ENCODE measurements at places on chromosomes 3 and 15.
A peak's percentile ranks its signal among the peaks of the same experiment; 100 is the strongest.

DNA sequence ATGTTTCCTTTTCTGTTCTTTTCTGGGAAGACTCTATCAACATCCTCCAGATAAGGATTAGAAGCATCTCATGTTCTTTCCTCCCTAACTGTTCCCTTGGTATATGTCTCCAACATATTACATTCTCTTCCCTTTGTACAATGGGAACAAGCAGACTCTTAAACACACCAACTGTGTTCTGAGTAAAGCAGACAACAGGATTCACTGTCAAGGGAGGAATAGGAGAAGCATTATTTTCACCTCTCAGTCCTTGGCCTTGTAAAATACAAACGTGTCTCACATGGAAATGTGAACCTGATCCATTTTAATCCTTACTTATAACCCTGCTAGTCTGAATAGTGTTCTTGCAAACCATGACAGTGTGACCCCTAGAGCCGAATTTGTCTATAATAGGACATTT lies 19.6 kb downstream of the GYG1 start:
- no peak for DNase-seq

DNA sequence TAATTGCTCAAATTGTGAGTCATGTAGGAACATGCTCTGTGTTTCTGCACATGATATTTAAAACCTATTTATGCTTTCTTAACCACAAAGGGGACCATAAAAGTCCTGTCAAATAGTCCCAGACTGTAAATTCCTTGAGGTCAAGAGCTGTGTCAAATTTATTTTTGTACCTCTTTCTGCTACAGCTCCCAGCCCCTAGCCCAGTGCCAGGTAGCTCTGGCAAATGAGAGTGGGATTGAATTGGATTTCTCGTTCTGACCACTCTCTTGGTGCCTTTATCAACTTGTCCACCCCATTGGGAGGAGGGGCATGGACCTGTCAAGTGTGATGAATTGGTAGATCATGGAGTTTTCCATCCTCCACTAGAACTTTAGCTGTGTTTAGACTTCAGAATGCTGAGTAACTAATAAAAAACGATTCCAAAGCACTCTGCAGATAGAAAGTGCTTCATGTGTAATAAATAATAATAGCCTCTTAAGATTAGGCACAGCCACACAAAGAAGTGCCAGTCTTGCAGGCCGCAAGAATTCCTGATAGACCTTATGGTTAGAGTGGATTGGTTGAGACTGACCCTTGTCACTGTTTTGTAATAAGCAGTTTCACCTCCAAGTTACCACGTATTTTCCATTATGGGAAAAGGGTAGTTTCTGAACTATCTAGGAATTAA lies 120.4 kb downstream of the LPP start:
- DNase-seq = no peak

- no peak for DNase-seq
Measured at GRCh38 chr3:116153174-116153573, 292.1 kb downstream of the LSAMP start.

DNA sequence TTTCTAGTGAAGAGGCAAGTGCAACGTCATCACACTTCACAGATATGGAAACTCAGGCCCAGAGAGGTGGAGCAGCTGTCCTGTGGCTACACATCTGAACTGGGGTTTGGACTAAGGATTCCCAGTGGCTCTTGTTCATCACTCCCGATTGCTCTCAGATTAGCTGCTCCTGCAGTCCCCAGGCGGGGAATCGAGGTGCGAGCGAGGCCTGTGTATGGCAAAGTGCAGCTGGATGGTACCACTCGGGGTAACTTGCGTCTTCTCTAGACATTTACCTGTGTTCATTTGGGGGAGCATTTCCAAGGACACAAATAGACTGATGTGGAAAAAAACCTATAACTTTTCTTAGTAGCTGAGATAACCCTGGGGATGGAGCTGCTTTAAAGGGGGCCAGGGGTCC lies 45.9 kb upstream of the TRPM1 start:
- no peak for DNase-seq

DNA sequence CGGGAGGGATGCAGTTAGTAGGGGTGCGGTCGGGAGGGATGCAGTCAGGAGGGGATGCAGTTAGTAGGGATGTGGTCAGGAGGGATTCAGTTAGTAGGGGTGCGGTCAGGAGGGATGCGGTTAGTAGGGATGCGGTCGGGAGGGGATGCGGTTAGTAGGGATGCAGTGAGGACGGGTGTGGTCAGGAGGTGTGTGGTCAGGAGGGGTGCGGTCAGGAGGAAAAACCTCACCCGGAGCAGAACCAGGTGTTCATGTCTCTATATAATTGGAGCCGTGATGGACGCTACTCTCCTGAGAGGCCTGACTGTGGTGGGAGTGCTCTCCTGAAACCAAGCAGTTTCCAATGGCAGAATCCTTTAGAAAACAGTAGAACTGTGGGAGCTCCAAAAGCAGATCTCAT lies 95.8 kb downstream of the BDH1 start:
- no peak for DNase-seq

DNA sequence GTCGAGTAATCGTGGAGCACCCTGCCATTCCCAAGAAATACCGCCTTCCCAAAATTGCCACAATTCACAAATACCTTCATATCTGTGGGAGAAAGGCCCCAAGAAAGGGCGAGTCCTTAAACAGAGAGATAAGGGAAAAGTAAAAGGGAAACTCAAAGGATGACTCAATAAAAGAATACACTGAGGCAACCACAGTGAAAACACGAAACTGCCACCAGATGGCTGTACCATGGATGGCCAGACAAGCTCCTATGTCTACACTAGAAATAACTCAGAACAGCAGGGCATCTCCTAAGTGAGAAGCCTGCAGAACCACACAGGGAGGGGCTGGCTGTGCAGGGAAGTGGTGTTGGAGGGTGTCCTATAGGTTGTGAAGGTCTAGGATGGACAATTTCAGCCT lies 25.0 kb downstream of the SRGAP3 start:
- peak; percentile 25 for DNase-seq

DNA sequence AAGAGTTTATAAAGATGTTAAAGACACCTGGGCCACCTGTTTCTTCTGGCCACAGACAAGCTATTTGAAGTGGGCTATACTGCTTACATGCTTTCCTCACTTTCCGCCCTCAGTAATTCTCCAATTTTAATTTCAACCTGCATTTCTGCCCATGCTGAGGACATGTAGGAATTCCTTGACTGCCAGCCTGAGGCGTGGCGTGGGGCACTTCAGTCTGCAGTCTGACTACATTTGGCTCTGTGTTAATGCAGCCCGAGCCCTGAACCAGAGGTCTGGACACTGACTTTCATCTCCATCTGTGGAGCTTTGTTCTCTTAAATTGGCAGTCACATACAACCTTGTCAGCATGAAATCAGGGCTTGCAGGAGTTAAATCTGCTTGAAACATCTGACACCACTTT lies 8.5 kb downstream of the UQCC5 start:
- DNase-seq = peak; percentile 34

DNA sequence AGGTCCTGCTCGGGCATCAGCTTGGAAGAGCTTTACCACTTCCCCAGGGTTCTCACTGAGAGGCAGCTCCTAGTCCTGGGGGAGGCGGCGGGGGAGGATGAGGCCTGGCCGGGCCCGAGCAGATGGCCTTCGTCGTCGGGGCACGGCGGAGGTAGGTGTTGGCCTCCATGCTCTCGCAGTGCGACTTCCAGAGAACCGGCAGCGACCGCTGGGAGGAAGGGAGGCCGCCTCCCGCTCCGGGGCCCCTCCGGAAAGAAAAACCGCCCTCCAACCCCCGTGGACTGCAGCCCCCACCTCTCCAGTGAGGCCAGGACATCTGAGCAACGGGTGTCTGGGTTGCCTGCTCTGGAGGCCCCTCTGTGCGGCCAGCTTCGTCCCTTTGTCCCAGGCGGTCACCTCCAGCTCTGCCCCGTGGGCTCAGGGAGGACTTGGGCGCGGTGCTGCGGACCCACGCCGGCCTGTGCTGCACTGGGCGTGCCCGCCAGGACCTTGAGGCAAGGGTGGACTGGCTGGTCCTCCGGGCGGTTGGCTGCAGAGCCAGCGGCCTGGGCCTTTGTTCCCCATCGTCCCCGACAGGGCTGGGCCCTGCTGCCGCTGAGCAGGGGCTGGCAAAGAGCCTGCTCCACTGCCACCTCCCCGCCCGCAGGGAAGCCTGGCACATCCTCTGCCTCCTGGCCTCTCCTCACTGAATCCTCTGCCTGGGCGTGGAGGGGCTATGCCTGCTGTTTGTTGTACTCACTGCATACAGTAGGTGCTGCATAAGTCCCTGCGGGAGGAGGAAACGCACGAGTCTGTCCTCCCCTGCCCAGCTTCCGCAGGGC lies 13.6 kb upstream of the GP9 start:
- no peak for DNase-seq

GRCh38 chr15:38733331-38733730 lies 168.7 kb upstream of the RASGRP1 start:
- DNase-seq = no peak

DNA sequence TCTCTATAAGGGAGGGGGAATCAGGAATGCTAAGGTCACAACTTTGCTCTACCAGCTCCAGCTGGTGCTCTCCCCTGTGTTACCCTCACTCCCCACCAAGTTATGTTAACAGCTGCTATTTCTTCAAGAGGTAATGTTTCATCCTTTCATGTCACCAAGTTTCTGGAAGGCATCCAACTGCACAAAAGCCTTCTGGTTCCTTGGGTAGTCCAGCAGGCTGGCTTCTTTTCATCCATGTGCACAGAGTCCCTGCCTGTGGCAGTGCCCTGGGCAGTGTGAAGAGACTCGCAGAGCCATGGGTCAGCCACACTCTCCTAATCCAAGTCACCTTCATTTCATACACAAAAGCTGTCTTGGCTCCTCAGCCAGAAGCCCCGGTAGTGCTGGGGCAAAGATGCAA lies 737.5 kb upstream of the LMCD1 start:
- peak; percentile 95 for DNase-seq

DNA sequence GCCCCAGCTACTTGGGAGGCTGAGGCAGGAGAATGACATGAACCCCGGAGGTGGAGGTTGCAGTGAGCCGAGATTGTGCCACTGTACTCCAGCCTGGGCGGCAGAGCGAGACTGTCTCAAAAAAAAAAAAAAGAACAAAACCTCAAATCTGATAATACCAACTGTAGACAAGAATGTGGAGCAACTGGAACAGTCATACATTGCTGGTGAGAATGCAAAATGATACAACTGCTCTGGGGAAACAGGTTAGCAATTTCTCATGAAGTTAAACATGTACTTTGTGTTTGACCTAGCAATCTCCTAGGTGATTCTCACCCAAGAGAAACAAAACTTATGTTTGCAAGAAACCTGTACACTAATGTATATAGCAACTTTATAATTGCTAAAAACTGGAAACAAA lies 4.4 kb upstream of the VHL start:
- no peak for DNase-seq

DNA sequence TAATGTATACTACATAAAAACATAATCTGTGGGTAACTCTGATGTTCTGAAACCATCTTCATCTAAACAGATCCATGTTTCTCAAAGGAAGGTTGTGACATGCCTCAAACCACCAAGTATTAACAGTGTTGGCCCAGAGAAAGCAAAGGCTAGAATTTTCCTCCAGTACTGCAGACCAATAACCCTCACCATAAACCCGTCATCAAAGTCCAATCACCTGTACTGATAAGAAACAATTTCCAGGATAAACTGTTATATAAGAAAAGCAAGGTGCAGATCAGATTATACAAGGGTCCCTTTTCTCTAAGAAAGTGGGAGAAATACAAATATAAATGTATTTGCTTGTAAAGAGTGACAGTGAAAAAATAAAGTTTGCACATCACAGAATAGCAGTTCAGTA lies 32.3 kb downstream of the TBC1D2B start:
- DNase-seq = no peak

- no peak for DNase-seq
Measured at GRCh38 chr3:156609546-156609945, 54.6 kb upstream of the SSR3 start.

DNA sequence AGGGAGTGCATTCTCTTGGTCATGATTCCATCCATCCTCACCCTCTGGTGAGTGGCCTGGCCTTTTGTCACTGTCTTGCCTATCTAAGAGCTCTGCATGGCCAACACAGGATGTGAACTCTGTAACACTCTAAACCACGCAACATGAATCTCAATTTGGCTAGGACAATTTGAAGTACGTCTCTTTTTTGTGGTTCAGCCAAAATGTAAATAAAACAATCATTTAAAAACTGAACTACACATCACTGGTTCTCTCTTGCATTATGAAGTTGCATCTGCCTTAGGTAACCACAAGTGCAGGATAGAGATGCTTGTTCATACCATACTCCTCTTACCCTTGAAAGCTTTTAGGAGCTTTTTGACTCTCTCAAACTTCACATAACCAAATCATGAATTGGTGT lies 27.3 kb downstream of the CCR3 start:
- no peak for DNase-seq

GRCh38 chr3:197756704-197757103 lies 7.0 kb downstream of the FYTTD1 start:
- no peak for DNase-seq

GRCh38 chr3:43285644-43286043 lies 696 bp upstream of the SNRK start:
- no peak for DNase-seq

- no peak for DNase-seq
Measured at GRCh38 chr15:36331531-36332275, 247.7 kb upstream of the CDIN1 start.

DNA sequence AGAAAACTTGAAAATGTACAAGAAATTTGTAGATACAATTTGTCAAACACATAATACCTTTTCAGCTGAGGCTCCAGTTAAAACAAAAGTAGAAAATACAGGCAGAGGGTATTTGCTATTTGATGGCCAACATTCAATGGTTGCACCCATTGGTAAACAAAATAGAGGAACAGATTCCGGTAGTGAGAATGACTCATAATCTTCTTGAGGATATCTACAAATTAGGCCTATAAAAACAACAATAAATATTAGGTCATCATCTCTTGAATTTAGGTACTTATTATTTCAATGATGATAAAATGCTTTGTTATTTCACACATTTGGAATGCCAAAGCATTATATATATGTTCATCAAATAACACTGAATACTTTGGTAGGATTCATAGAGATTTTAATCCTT lies 53.4 kb downstream of the DENND4A start:
- no peak for DNase-seq

- no peak for DNase-seq
Measured at GRCh38 chr3:196894557-196895295, 27.0 kb downstream of the SENP5 start.

DNA sequence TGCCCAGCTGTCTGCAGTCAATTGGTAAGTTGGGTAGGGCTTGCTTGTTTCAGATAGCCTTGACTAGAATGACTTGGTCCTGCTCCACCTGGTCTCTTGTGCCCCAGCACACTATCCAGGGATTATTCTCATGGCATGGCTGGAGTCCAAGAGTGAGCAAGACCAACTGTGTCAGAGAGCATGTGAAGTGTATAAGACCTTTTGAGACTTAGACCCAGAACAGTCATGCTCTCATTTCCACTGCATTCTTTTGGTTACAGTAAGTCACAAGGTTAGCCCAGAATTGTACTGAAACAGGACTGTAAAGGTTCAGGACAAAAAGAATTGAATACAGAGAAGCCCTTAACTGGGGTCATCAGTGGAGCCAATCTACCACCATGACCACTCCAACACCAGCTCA lies 650.8 kb upstream of the ADAMTS9 start:
- DNase-seq = no peak

DNA sequence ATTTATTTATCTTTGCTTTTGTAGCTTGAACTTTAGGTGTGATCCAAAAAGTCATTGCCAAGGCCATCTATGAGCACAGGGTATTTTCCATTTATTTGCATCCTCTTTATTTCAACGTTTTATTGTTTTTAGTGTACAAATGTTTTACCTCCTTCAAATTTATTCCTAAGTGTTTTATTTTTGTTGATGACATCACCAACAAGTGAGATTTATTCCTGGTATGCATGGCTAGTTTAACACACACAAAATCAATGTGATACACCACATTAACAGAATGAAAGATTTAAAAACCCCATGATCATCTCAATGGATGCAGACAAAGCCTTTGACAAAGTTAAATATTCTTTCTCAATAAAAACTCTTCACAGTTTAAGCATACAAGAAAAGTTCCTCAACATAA lies 66.3 kb upstream of the CHRM5 start:
- no peak for DNase-seq

Data from NCI-H524 (cell line).